ENCODE measurements at places on chromosomes 3 and 15.

GRCh38 chr3:174397848-174398247 lies 461.3 kb upstream of the NAALADL2 start:
- DNase-seq, result no peak

GRCh38 chr3:43319794-43320193 lies 33.5 kb downstream of the SNRK start:
- no peak for DNase-seq

DNA sequence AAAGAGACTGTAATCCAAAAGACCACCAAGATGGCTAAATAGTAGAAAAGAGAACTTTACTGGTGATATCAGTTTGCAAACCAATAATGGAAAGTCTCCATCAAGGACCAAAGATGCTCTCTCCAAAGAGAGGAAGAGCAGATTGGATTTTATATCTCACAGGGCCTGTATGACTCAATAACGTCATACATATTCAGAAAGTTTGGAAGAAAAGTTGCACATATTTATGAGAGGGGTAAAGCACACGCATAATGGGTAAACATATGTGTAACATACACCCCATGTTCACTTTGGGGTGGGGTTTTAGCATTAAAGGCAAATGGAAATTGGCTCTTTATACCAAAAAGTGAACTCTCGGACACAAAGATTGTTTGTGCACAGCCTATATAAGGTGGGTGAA lies 274.5 kb upstream of the POU1F1 start:
- DNase-seq, result no peak

- DNase-seq, result peak; percentile 23
These were observed 24.7 kb downstream of the SLC24A1 start for GRCh38 chr15:65646486-65646885.

DNA sequence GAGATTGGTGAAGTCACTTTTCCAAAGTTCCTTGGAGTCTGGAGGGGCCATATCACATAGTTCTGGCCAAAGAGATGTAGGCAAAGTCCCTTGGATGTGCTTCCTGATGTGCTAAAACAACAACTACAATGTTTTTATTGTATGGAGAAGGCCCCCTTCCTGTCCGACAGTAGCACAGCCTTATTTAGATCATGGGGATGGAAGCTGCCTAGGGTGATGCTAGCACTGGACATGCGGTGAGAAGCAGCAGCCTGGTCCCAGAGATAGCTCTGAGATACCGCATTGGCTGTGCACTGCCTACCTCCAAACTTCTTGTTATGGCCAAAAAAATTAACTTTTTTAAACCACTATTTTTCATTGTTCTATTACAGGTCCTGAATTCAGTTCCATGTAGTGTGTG lies 137.6 kb downstream of the AQP9 start:
- no peak for DNase-seq

DNA sequence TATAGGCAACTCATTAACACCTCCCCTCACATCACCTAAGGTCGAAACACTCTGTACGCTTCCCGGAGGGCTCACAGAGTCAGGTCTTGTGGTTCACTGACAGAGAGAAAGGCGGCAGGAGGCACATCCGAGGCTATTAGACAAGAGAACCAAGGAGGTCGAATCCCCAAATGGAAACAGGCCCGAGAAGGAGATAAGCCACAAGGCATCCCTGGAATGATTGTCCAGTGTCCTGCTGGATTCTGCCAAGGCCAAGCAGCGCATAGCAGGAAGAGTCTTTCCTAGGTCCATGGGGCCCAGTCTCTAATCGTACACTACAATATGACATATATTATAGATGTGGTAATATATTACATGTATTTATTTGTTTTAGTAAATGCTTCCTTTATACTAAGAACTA lies 58.5 kb downstream of the ANXA2 start:
- DNase-seq, result no peak

- DNase-seq, result no peak
These were observed 1.6 kb downstream of the TTC21A start for GRCh38 chr3:39109086-39109485.

DNA sequence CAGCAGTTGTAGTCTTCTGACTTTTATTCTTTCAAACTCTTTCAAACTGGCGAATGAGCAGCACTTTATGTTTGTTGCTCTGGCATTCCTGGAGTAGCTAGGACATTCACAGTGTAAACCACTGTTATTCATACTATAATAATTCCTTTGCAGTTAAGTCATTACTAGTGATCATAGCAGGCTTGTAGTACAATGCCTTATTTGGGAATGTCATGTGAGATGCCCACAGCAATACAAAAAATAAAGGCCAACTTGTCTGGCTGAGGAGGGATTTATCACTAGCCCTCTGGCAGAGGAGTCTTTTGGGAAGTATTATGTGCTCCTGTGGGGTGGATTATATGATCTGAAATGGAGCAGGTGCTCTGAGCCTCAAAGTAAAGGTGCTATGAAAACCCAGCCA lies 197.2 kb downstream of the VGLL3 start:
- DNase-seq, result peak; percentile 25

DNA sequence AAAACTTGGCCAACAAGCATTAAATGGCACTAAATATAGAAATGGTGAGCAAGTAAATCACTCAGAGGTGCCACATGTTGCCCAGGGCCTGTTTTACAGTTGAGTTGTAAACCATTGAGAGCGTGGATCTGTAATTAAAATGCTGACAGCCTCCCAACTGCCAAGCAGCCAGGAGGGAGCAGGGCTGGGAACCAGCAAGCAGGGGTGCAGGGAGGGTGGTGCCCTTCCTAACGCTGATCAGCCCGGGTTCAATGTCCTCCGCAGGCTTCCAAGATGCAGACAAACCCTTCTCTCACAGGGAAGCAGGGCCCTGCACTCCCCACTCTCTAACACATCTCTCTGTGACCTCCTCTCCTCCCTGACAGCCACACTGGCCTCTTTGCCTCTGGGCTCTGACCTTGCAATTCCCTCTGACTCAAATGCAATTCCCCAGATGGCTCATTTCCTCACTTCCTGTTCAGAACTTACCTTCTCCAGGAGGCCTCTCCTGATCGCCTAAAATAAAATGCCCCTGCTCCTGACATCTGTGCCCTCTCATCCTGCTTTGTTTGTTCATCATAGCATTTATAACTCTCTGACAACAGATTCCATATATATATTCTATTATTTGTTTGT lies 40.0 kb downstream of the WNT7A start:
- no peak for DNase-seq

- DNase-seq, result no peak
These were observed 67.6 kb downstream of the HES1 start for GRCh38 chr3:194203482-194204041.

Data from NT2/D1 (cell line).